ENCODE measurements at places on chromosomes 4 and X. TPM values are rescaled to one million over a fixed set of nuclear protein-coding genes. Genes with fewer than 3 reads are reported as not detected.

DNA sequence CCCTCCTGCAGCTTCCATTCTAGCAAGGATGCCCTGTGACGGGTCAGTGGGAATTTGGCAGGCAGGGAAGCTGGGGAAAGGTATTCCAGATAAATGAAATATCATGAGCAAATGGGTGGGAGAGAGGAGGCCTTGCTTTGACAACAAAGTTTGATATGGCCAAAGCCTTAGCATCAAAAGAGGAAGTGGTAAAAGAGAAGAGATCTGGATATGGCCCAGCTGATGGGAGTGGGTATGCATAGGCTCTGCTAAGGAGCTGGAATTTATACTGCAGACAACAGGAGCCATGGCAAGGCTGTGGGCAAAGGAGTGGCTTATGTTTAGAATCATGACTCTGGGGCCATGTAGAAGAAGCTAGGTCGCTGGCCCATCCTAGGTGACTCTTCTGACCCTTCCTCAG, 89.2 kb downstream of the PJA1 start:
- H3K27me3 ChIP-seq, result no peaks in the 10 kb centered on the region
- H3K4me3 ChIP-seq, result no peak overlapping the region
- no peak for DNase-seq
- no peak overlapping the region for H3K27ac ChIP-seq
- H3K36me3 ChIP-seq, result no peaks in the 10 kb centered on the region

GRCh38 chrX:39052751-39053150, 251.5 kb downstream of the MID1IP1 start:
- no peak for DNase-seq
- H3K27me3 ChIP-seq, result no peaks in the 10 kb centered on the region
- no peaks in the 10 kb centered on the region for H3K36me3 ChIP-seq
- no peak overlapping the region for H3K4me3 ChIP-seq

- no peak overlapping the region for H3K27ac ChIP-seq
- DNase-seq, result peak; percentile 24
- peaks cover 1% of the 10 kb centered on the region for H3K36me3 ChIP-seq
- no peaks in the 10 kb centered on the region for H3K4me1 ChIP-seq
- no peak overlapping the region for H3K4me3 ChIP-seq
- no peaks in the 10 kb centered on the region for H3K27me3 ChIP-seq
Measured at GRCh38 chrX:78092296-78092695, 11.8 kb upstream of the PGK1 start.

DNA sequence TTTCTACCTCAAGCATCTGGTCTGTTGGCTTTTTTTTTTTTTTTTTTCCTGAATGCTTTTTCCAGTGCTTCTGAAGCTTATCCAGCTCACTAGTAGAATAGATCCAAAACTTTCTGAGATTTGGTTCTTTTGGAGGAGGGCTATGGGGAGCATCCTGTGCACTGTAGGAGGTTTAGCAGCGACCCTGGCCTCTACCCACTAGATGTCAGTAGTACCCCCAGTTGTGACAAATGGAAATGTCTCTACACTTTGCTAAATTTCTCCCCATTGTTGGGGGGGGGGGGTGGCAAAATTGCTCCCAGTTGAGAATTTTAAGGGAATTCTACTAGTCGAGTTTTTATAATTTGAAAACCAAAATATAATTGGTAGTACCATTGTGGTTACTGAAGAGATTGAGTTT, 23.0 kb upstream of the PPA2 start:
- H3K36me3 ChIP-seq, result no peaks in the 10 kb centered on the region
- no peak overlapping the region for H3K27ac ChIP-seq
- DNase-seq, result no peak
- peaks cover 24% of the 10 kb centered on the region for H3K27me3 ChIP-seq
- H3K4me1 ChIP-seq, result no peaks in the 10 kb centered on the region

DNA sequence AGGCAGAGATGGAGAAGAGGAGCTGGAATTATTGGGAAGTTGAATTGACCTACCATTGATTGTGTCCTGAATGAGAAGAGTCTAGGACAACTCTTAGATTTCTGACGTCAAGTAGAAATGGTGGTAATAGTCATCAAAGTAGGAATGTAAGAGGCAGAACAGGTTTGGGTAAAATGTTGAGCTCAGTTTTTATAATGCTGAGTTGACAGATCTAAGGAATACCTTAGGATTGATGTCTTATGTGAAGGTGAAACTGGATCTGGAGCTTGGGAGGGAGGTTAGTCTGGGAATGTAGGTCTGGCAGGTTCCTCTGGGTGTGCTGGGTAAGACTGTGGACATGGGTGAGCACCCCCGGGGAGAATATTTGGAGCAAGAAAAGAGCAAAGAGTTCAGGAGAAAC, 31.9 kb downstream of the JADE1 start:
- H3K27ac ChIP-seq, result peak overlapping the region; percentile 64
- no peaks in the 10 kb centered on the region for H3K27me3 ChIP-seq
- H3K4me3 ChIP-seq, result no peak overlapping the region
- peaks cover 34% of the 10 kb centered on the region for H3K36me3 ChIP-seq

DNA sequence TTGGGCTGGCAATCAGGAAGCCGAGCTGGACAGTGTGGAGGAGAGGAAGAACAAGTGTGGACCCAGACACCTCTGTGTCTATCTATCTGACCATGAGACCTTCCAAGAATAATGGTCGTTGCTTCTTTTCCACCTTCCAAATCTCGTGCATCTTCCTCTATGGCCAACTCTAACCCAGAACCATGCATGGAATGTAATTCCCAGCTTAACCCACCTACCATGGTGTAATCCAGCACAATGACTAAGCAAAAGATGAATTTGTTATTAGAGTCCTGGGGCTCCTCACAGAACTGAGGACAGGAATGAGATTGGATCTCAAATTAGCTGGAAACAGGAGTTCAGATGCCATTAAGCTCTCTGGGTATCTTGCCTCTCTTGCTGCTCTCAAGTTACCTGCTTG, 17.4 kb upstream of the TMEM184C start:
- H3K4me3 ChIP-seq, result no peak overlapping the region
- H3K4me1 ChIP-seq, result no peaks in the 10 kb centered on the region
- no peak overlapping the region for H3K27ac ChIP-seq
- no peaks in the 10 kb centered on the region for H3K27me3 ChIP-seq
- DNase-seq, result no peak
- H3K36me3 ChIP-seq, result no peaks in the 10 kb centered on the region

- peaks cover 17% of the 10 kb centered on the region for H3K4me1 ChIP-seq
- H3K27me3 ChIP-seq, result no peaks in the 10 kb centered on the region
- no peak overlapping the region for H3K4me3 ChIP-seq
- no peak overlapping the region for H3K27ac ChIP-seq
- no peak for DNase-seq
Measured at GRCh38 chr4:173212379-173212778, 43.8 kb downstream of the GALNT7 start.

DNA sequence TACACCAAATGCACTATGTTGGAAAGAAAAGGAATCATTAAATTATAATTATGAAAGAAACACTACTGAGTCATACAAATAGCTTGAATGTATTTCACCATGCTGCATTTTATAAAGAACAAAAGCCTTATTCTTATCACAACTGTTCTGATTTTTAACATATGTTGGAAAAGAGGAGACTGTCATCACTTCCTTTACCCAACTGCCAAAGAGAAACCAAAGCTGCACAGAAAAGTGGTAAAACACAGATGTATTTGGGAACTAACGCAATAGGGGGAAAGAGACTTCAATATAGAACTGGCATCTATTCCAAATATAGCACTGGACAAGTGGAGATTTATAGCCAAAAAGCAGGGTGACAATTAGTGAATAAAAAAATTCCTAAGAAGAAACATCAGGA, 181.0 kb downstream of the SPANXN3 start:
- H3K4me3 ChIP-seq, result no peak overlapping the region
- no peaks in the 10 kb centered on the region for H3K4me1 ChIP-seq
- H3K36me3 ChIP-seq, result no peaks in the 10 kb centered on the region
- no peaks in the 10 kb centered on the region for H3K27me3 ChIP-seq
- no peak overlapping the region for H3K27ac ChIP-seq
- DNase-seq, result no peak

DNA sequence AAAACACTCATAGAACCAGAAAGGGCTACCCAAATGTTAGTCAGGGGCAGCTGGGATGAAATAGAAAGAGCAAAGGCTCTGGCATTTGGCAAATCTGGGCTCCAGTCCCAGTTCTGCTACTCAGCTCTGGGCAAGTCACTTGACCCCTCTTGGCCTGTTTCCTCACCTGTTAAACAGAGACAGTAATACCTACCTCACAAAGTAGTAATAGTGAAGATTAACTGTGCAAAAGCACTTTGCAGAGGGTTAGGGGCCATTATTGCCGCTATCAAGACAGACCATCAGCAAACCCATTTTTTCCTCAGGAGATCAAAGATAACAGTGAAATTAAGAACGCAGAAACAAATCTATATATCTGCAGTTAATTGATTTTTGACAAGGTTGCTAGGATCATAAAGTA, 20.6 kb downstream of the ZBTB33 start:
- H3K4me3 ChIP-seq, result no peak overlapping the region
- no peaks in the 10 kb centered on the region for H3K36me3 ChIP-seq
- DNase-seq, result no peak
- peaks cover 12% of the 10 kb centered on the region for H3K4me1 ChIP-seq

DNA sequence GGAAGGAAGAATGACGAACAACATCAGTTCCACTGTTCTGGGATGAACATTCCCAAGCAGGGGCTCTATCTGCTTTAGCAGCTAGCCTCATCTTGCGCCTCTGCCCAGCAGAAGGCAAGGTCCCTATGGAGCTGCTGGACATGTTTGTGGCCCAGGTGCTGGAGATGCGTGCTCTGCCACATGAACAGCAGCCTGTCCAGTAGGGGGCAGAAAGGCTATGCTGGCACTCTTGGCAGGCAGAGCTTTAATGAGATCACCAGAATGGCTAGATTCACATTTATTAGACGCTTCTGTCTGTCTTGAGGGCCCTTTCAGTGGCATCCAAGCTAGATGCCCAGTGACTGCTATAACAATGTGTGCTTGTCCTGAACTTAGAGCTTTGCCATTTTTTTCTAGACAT, 1826.0 kb downstream of the STIM2 start:
- no peaks in the 10 kb centered on the region for H3K4me1 ChIP-seq
- peak; percentile 7 for DNase-seq
- no peaks in the 10 kb centered on the region for H3K36me3 ChIP-seq
- H3K27ac ChIP-seq, result no peak overlapping the region
- no peak overlapping the region for H3K4me3 ChIP-seq

DNA sequence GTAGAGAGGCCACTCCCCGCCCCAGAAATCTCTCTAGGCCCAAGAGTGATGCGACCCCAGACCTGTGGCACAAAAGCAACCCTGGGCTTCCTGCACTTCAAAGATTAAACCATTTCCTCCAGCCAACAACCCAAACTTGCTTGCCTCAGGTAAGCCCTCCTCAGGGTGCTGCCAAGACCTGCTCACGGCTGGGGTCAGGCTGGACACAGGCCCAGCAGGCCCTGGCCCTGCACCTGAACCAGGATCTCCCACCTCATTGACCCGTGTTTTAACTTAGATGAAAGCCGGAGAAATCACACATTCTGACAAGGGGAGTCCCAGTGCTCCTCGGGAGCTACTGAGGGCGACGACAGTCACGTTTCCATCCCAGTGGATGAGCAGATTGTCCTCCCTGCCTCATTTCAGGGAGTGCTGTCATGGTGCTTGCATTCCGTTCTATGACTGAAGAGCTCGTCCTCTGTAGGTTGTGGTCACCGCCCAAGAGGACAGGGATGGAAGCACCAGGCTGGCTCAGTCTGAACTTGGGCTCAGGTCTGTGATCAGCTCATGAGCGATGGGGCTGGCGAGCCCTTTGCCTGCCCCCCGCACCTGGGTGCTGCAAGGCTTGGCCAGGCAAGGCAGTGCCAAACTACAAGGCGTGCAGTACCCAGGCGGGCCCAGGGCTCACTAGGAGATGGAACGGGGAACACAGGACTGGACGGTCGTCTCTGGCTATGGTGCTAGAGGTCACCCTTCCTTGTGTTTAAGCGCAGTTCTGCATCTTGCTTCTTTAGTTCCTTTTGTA, 25.9 kb downstream of the WDR1 start:
- H3K36me3 ChIP-seq, result peaks cover 55% of the 10 kb centered on the region
- no peaks in the 10 kb centered on the region for H3K27me3 ChIP-seq
- DNase-seq, result no peak
- H3K4me1 ChIP-seq, result peaks cover 44% of the 10 kb centered on the region
- peak overlapping the region; percentile 44 for H3K27ac ChIP-seq

GRCh38 chr4:21848021-21848420, 100.6 kb downstream of the KCNIP4 start:
- H3K4me3 ChIP-seq, result no peak overlapping the region
- H3K36me3 ChIP-seq, result no peaks in the 10 kb centered on the region
- H3K27ac ChIP-seq, result no peak overlapping the region
- H3K27me3 ChIP-seq, result peaks cover 1% of the 10 kb centered on the region
- no peaks in the 10 kb centered on the region for H3K4me1 ChIP-seq

DNA sequence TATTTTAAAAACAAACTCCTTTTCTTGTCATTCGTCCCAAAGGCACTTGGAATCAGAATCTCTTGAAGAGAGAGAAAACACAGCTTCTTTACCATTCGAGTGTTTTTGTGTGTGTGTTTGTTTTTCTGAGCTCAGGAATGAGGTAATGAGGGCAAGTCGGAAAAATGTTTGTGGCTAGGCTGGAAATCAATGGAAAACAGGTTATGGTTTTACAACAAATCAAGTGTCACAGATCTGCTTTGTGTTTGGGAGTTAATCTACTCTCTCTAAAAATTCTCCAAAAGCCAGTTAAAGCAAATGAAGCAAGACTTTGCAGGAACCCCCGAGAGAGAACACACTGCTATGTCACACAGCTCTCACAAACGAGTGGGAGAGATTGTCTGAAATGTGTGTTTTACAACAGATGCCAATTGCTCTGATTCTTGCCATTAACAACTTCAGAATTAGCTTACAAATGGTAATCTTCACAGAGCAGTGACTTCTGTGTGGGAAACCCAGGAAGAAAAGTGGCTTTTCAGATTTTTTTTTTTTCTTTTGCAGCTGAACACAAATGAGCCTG, 264.1 kb downstream of the CBLL2 start:
- H3K27ac ChIP-seq, result no peak overlapping the region
- no peaks in the 10 kb centered on the region for H3K27me3 ChIP-seq
- H3K4me1 ChIP-seq, result no peaks in the 10 kb centered on the region
- no peaks in the 10 kb centered on the region for H3K36me3 ChIP-seq
- DNase-seq, result no peak

DNA sequence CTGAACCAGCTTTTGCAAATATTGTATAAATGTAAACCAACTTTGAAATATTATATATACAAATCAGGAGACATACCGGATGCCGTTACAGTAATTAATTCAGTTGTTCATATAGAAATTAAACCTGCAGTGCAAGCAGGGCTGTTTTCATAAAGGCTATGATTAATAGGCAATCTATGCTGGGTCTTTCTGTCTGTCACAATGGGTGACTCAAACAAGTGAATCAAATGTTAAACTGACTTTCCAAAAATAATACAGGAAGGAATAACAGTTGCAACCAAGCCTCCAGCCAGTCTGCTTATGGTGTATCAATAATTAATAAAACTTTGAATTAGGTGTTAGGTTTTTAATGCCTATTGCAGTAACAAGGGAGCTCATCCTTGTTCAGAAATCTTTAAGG, 43.9 kb downstream of the GABRB1 start:
- no peaks in the 10 kb centered on the region for H3K36me3 ChIP-seq
- no peak overlapping the region for H3K4me3 ChIP-seq
- H3K27me3 ChIP-seq, result peaks cover 10% of the 10 kb centered on the region
- no peak for DNase-seq
- no peak overlapping the region for H3K27ac ChIP-seq

GRCh38 chr4:78766026-78766425, 10.1 kb upstream of the BMP2K start:
- H3K4me3 ChIP-seq, result no peak overlapping the region
- no peaks in the 10 kb centered on the region for H3K27me3 ChIP-seq
- peaks cover 16% of the 10 kb centered on the region for H3K4me1 ChIP-seq
- no peak overlapping the region for H3K27ac ChIP-seq
- DNase-seq, result no peak
- H3K36me3 ChIP-seq, result no peaks in the 10 kb centered on the region

The MAGED4B gene
- 0.44 TPM for total RNA-seq

The USP17L19 gene
- not detected for total RNA-seq

The CTAG2 gene
- total RNA-seq, result not detected

The N4BP2 gene
- 18.8 TPM for total RNA-seq

The RAPGEF2 gene
- 26.1 TPM for total RNA-seq

The CT45A10 gene
- not detected for total RNA-seq

The KLF8 gene
- 1.0 TPM for total RNA-seq

The DYNLT3 gene
- 14.4 TPM for total RNA-seq

Measured in activated naive CD4-positive, alpha-beta T cell treated with anti-CD3 and anti-CD28 coated beads for 36 hours (primary cell).